ENCODE measurements at places on chromosomes 12 and 14.

DNA sequence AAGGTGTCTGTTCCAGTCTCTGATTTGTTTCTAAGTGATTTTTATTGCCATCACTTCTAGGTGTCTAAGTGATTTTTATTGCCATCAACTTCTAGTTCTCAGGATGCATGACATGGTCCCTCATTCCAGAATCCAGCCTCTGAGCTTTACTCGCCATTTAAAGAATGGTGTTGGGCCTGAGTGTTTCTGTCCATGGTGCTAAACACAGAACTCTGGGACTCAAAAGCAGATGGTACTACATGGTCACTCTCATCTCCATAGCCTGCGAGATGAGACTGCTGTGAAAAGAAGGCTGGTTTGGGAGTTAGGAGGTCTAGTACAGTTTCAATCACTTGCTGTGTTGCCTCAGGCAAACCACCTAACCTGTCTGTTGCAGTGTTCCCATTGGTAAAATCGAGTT is 276.6 kb downstream of the NRXN3 start:
- no peak for DNase-seq

DNA sequence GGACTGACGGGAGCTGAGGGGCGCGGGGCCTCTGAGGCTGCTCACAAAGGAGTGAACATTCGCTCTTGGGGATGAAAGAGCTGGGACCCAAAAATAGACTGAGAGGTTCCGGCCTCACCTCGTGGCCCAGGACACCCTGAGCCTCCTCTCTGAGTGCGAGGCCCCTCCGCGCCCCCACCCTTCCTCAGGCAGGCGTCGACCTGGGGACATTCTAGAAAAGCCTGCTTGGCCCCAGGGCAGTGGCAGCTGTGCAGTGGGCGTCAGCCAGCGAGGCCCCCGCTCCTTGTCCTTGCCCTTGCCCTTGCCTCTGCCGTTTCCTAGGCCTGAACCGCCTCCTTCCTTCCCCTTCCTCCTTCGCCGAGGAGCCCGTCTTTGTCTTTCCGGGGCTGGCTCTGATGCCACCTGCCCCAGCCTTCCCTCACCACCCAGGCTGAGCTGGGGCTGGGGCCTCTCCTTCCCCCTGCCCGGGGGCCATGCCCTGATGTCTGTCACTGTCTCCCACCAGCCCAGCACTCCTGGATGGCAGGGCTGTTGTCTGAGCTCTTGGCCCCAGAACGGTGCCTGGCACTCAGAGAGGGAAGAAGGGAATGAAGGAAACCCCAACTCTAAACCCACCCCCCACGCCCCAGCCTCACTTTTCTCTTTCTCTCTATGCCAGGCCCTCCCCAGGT is 208.2 kb upstream of the RTL1 start:
- peak; percentile 32 for DNase-seq

DNA sequence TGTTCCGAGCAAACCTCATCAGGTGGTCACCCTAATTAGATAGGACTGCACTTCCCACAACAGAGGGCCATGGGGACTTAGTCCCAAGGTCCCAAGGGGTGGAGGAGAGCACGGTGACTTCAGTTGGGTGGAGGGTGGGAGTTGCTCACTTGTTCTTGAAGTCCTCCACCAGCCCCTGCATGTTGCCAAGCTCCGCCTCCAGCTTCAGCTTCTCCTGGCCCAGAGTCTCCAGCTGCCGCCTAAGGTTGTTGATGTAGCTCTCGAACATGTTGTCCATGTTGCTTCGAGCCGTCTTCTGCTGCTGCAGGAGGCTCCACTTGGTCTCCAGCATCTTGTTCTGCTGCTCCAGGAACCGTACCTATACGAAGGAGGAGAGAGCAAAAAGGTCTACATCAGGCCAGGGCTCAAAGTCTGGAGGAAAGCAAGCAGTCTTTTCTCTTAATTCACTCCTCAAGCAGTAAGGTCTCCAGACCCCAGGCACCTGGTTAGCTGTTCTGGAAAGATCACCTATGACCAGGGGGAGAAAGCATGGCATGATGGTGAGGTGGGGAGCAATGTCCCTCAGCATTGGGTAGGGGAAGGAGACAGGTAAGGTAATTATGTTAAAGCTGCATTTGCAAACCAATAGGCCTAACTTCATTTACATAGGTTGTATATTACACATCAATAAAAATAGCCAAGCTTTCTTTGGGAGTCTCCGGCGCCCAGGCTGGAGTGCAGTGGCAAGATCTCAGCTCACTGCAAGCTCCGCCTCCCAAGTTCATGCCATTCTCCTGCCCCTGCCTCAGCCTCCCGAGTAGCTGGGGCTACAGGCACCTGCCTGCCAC is 2.9 kb downstream of the KRT8 start:
- no peak for DNase-seq

GRCh38 chr14:99720941-99721791 is 37.1 kb downstream of the CYP46A1 start:
- DNase-seq = no peak

DNA sequence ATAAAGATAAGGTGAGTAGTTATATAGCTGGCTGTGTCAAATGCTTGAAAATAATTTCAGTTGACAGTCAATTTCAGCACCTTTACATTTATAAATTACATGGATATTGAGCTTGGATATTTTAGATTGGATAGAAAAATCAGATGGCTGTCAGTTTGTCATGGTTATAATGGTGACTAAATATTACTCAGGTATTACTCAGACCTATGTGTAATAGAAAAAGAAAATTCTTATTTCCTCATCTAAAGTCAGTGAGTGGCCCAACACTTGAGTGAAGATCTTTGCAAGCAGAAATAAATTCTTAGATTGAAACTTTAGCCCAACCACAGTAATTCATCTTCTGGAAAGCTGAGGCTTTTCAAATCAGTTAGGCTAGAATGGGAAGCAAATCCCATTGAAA is 354.4 kb downstream of the NAV3 start:
- DNase-seq = no peak

DNA sequence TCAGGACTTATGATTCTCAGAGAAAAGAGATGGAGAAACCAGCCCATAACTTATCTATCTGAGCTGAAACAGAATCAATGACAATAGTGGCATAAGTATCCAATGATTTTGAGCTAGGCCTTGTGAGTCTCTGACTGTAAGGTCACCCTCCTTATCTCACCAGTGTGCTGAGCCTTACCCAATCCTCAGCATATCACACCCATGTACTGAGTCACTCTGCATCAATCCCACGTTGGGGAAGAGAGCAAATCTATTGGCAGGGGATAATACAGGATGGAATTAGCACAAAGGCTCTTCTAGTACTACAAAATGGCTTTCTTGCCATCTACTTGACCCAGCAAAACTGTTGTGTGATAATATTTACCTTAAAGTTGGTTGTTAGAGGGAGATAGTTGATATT is 997.8 kb downstream of the NRXN3 start:
- no peak for DNase-seq

GRCh38 chr14:52840877-52841276 is 49.5 kb upstream of the GNPNAT1 start:
- no peak for DNase-seq

DNA sequence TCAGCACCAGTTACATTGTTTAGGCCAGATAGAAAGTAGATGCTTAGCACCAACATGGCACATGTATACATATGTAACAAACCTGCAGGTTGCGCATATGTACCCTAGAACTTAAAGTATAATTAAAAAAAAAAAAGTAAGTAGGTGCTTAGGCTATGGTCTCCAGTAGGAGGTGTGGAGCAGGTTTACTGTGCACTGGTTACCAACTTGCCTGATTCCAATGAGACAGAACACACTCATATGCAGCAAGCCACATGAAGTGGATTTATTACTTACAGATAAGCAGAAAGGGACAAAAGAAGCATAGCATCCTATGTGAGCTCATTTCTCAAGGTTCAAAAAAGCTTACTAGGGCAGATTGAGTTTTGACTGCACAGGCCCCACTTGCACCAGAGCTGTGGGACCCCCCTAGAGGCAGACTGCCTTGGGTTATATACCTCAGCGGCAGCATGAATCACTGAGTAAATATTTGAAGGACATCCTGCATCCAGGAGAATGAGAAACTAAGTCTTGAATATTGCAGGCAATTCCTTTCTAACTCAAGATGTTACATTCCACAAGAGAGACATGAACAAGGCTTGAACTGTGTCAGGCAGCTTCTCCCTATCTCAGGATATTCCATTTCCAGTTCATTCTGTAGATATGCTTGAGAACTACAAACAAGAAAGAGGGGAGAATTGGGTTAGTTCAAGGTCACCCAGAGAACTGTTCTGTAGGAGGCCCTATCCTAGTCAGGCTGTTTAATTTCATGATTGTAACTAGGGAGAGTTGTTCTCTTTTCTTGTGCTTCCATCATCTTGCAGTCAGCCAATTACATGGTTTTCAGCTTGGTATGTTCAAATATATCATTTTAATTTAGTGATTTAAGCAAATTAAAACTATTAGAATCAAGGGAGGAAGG is 30.1 kb downstream of the LRFN5 start:
- no peak for DNase-seq

- no peak for DNase-seq
Observed at GRCh38 chr12:130806574-130806973, 32.5 kb downstream of the STX2 start.

GRCh38 chr14:58563978-58564377 is 73.8 kb upstream of the DACT1 start:
- DNase-seq = no peak

DNA sequence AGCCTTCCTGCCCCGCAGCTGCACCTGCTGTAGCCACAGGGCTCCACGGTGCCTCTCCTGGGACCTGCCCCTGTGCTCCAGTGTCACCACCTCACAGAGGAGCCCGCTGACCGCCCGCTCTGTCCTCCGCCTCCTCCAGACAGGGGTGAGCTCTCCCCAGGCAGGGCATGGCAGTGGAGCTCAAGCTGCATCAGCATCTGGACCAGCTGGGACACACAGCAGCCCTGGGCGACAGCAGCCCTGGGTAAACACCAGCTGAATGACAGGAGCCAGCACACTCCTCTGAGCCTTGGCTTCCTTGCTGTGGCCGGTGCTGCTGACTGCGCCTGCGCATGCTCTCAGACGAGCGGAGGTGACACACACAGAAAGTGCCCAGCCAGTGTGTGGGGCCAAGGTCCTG is 22.0 kb downstream of the CHGA start:
- no peak for DNase-seq

DNA sequence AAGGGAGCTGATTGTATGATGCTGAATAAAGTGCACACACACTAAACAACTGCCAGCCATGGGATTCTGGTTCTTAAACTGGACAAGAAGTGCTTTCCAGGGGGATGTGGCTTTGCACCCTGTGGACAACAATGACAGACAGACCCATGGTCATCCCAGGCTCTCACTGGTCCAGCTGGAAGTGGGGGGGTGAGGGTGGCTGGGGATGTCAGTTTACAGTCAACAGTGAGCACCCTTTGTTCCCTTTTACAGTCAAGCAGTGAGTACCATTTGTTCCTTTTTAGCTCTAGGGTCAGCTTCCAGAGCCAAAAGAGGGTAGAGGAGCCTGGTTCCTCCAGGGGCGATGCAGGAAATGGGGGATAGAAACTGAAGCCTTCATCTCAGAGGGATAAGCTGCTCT is 100.7 kb downstream of the SMOC1 start:
- DNase-seq = no peak

- DNase-seq = no peak
Observed at GRCh38 chr14:19801118-19801464, 2.5 kb upstream of the OR4N2 start.

GRCh38 chr12:130752692-130753230 is 36.7 kb upstream of the RIMBP2 start:
- no peak for DNase-seq

DNA sequence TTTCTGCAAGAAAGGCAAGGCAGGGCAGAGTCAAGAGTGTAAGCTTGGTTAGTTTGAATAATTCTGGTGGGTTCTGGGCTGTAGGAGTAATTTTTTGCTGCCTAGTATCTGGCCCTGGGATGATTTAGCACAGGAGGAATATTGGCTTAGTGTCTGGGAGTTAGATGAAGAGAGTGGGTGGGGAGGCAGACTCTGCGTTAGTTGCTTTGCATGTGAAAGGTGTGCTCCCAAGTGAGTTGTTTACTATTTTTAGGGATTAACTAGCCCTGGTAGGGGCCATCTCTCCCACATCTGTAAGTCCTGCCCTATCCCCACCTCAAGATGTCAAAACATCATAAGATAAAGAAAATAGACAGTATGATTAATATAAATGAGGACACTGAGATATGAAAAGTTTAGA is 249.7 kb downstream of the LRIG3 start:
- DNase-seq = no peak

DNA sequence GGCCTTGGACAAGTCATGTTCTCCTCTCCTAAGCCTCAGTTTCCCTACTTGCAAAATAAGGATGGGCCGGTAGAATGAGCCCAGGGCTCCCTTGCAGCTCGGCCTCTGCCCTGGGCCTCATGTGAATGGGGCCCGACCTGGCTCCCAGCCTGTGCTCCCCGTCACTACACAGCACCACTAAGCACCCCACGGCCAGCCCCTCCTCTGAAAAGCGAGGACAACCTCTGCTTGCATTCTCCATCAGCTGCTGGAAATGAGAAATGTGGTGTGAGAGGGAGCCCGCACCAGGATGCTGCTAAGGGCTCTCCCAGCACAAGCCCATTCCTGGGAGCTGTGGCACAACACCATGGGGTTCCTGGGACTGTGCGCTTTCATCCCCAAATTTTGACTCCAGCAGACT is 10.2 kb downstream of the SLC25A47 start:
- DNase-seq = no peak

DNA sequence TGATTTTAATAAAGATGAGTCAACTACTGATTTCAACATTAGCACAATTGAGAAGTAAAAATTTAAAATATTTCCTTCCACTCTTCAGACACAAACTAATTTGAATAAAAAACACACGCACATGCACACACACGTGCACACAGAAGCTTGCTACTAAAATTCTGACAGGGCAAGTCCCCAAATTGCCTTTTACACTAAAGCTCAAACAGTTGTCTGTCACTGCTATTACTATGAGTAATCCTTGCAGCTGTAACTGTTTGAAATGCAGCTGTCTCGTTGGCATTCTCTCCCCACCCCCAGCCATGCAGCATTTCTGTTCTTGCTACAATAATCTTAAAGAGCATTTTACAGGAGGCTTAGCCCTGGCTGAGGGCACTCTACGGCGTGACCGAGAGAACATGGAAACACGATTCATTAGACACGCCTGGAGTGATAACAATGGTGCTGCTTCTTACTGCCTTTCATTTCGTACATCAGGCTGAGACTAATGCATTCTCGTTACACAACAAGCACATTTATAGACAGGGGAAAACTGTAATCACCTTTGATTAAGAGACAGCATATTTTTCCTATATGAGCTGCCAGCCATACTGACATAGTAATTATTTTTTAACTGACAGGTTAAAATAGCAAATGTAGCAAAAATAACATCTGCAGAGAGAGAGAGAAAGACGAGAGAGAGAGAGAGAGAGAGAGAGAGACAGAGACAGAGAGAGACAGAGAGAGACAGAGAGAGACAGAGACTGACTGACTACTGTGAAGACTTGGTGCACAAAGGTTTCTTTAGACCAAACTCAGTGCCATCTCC is 153.8 kb downstream of the MED13L start:
- DNase-seq = no peak

GRCh38 chr14:36485773-36486172 is 34.3 kb downstream of the NKX2-1 start:
- no peak for DNase-seq

- DNase-seq = no peak
Observed at GRCh38 chr14:100092832-100093231, 27.6 kb downstream of the EVL start.

- no peak for DNase-seq
Observed at GRCh38 chr12:67958187-67958586, 31.1 kb upstream of the IFNG-AS1 start.

- DNase-seq = peak; percentile 97
Observed at GRCh38 chr12:120580787-120581723, at the start of gene POP5. Gene POP5, minus strand, starts transcription at chr12:120581402. Its CDS starts 40 bp downstream, at chr12:120581362.

GRCh38 chr14:46964378-46964777 is 312.8 kb upstream of the RPL10L start:
- DNase-seq = no peak
